ENCODE measurements at places on chromosomes 3 and 15.

- no peak for DNase-seq
These were observed 436.0 kb upstream of the TPM1 start for GRCh38 chr15:62606376-62607113.

GRCh38 chr15:81492331-81492968 is 118.4 kb upstream of the TMC3 start:
- DNase-seq = no peak

DNA sequence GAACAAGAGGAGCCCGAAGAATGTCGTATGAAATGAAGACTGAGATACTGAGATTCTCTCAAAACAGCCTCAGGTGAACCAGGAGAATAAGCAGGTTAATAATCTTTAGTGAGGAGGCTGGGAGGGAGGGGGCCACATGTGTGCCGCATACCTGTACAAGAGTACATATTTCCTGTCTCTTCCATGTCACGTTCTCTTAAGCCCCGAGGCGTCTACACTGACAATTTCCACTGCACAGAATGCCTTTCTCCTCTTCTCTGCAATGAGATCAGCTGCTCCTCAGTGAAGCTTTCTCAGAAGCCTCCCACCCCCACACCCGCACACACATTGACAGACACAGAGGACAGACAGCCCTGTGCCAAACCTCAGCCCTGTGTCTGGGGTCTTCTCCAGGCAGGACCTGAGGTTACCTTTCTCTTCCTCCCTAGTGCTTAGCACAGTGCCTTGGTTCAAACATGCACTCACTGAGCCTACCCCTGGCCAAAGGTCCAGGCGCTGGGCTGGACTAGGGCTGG is 55.4 kb downstream of the PDZRN3 start:
- DNase-seq = no peak

DNA sequence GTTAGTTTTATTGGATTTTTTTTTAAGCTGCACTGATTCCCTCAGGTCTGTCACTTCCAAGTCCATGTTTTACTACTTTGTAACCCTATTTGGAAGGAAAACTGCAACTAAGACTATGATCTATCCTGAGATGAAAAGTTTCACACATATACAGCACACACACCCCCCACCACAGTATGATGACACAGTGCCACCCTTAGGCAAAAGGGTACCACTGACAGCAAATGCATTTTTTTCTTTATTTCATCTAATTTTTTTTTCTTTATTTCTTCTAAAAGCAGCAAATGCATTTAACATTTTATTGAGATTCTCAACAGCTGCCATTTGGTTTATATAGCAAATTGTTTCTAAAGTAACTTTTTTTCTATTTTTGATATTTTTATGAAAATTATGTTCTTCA is 21.2 kb downstream of the NGRN start:
- DNase-seq = no peak

GRCh38 chr3:160544844-160545503 is 20.4 kb downstream of the KPNA4 start:
- no peak for DNase-seq

DNA sequence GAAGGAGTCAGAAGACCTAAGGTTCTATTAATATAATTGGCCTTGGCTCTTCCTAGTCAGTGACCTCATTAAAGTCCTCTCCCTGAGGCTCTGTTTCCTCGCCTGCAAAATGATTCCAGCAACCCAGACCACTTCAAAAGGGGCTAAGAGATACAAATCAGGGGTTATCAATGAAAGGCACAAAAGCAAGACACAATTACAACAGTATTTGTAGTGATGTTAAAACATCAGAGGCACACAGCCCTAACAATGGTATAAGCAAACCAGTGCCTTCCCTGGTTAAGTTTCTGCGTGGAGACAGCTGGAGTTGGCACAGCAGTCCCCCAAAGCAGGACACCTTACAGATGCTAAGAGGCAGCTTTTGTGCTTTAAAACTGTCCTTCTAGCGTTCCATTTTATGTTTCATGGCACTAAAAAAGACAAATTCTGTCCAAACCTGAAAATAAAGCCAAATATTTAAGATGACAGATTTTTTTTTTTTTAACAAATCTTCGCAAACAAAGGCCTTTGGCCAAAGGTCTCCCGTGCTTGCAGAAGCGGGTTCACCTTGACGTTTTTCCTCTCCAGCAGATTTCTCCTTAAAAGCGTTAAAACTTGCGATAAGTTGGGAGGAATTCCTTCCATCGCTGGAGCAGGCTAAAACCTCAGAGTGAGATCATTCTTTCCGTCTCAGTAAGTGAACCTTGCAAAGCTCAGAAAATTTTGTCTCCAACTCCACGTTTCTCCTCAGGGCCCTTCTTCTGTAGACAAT is 999 bp downstream of the ZNF280D start:
- DNase-seq = no peak

DNA sequence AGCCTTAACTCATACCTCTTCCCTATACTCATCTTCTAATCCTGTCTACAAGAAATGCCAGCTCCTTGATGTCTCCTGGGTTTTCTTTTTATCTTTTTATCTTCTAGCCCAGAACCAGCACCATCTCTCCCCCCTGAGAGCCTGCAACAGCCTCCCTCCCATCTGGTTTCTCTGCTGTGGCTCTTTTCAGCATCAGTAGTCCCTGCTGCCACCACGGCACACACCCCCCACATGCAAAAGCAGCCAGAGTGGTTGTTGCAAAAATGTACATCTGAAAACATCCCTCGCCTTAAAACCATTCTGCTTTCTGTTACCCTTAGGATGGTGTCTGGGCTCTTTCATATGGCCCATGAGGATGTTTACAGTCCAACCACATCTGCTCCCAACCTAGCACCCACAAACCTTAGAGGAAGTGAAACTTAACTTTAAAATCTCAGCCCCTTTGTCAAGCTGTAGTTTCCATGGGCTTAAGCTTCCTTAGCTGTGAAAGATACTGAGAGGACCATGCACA is 775 bp downstream of the TTC21A start:
- DNase-seq = no peak

DNA sequence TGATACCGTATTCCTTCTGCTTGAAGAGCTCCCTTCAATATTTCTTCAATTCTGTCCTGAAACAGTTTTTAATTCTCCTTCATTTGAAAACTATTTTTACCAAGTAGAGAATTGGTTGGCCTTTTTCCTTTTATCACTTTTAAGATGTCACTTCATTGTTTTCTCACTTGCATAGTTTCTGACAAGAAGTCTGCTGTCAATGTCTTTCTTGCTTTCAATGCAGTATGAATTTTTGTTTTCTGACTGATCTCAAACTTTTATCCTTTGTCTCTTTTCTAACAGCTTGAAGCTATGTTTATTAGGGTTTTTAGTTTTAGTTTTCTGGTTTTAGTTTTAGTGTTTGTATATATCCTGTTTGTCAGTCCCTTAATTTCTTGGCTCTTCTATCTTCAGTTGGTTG is 364.8 kb upstream of the TPRG1 start:
- no peak for DNase-seq

- no peak for DNase-seq
These were observed 193.4 kb downstream of the PDZRN3 start for GRCh38 chr3:73431183-73431900.

- peak; percentile 10 for DNase-seq
These were observed at the start of gene MITF for GRCh38 chr3:69739204-69740102. MITF (plus strand) TSS chr3:69739464; CDS start chr3:69739598, 134 bp downstream.

DNA sequence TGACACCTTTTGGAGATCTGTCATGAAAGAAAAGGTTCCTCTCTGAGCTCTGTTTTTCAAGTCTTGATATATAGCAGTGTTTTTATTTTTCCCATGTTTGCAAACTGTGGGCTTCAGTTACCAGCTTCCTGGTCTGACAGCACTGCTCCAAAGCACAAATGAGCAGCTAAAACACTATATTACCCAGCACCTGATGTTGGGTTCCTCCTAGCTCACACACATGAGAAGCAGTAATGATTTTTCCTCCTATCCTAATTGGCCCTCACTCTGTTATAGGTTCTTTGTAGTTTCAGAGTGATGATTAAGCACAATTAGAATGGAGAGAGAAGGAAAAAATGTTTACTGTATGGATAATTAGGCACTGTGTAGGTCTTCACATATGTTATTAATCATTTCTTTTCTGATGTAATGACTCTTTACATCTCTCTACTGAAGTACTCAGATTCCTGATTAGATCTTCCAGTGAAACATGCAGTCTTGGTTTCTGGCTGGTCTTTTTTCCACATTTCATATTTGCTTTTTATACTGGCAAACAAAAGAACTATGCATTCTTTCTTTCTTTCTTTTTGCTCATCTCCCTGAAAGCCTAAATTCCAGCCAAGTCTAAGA is 939.7 kb downstream of the NSUN3 start:
- DNase-seq = no peak

DNA sequence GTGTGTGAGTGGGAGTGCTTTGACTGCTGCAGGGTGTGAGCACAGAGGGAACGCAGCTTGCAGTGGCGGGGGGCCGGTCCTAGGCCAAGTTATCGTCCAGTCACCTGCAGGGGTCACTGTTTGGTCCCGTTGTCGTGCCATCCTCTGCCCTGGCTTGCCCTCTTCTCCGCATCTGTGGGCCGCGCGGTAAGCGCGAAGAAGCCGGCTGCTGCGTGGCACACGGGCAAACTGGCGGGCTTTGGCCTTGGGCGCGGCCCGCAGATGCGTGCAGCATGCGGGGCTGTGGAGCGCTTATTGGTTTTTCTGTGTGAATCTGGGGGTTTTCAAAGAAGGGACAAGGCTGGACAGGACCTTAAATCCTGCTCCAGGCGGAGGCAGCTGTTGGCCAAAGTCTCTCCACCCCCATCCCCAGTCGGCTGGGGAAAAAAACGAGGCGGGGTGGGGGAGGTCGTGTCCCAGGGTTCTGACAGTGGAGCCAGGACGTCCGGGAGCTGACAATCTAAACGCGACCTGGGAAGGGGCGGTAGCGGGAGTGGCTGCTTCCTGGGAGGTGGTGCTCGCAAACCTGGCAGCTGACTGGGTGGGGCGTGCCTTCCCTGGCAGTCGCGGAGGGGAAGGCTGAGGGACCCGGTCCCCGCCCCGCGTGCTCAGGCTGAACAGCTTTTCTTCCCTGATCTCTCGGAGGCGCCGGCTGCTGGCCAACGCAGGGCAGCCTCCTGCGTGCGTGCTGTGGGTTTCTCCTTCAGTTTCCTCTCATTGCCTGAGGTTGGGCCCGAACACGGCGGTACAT is 39.7 kb upstream of the VEPH1 start:
- DNase-seq = no peak

GRCh38 chr15:64166102-64166890 is 3.5 kb upstream of the PPIB start:
- DNase-seq = no peak

DNA sequence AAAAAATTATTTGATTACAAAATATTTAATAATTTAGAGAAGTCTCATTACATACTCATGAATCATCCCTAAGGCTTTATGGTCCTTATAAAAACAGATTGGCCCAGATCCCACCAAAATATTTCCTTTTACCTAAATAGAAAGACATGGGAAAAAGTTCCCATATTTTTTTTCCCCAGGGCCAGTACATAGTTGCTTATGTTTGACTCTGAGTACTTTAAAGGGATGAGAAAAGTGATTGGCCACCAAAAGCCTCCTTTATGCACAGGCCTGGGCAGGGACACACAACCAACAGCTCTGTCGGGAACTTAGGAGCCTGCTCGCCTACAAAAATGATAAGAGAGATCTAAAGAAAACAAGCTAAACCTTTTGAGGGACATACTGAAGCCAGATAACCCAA is 22.3 kb downstream of the KCNAB1 start:
- DNase-seq = no peak

GRCh38 chr15:60477916-60478565 is 901 bp downstream of the ICE2 start:
- DNase-seq = no peak

- DNase-seq = peak; percentile 95
These were observed 75.6 kb downstream of the BFSP2 start for GRCh38 chr3:133475245-133476010.

DNA sequence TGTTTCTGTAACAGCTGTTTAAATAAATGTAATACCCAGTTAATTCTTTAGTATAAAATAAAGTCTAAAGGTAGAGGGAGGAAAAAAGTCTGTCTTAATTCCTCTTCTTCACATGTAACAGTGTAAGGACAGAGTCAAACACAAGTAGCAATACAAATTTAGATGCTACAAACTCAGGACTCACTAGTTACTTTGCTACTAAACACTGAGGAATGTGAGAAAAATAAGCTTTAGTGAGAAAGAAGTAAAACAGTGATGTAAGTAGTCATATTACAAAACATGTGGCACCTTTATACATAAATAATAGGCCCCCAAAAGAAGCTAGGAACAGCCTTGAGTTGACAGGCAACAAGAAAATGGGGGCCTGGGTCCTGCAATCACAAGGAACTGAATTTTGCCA is 113.0 kb downstream of the TBC1D5 start:
- DNase-seq = no peak

DNA sequence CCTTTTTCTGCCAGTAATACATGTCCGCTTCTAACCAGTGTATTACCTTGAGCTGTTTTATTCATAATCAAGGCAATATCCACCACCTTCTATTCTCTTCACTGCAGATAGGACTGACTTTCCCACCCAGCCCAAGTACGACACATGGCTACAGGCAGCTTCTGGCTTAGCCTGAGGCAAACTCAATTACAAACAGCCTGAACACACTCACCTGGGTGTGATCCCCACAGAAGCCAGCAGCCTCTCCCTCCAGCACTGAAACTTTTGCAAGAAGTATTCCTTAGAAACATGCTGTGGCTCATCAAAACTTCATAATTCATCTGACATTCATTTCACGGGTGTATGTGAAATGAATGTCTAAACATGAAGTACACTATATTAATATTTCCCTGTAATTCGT is 13.5 kb upstream of the KCNMB3 start:
- no peak for DNase-seq

GRCh38 chr15:101501703-101502373 is 12.3 kb upstream of the PCSK6 start:
- DNase-seq = no peak

DNA sequence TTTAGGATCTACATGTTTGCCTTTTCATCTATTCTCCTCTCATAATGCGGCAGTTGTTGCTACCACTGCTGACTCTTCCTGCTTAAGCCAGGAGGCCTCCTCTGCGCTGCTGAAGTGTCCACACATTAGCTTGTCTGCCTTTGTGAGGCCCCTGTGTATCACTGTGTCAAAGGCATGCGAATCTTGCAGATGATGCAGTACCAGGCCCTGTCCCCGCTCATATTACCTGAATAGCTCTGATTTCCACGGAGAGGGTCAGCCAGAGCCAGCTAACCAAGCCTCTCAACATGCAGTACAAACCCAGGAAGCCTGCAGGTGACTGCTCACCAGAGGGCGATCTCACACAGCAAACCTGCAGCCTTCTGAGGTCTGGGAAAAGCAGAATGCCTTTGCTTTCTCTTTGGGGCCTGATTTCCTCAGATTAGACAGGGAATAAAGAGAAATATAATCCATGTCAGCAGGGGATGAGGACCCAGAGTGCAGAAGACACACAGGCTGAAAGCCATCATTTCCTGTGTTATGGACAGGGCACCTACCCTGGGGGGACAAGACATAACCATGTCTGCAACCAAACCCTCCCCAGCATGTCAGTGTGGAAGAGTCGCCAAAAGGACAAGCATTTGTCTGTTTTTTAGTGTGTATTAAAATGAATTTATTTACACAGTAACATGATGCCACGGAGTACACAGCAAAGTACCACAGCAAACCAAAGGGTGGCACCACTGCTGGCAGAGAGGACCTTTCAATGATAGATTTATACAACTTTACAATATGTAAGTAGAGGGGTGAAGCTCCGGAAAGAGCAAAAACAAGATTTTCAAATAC is 36.8 kb upstream of the TSPAN3 start:
- peak; percentile 28 for DNase-seq

GRCh38 chr3:100354850-100355249 is 20.3 kb downstream of the NIT2 start:
- DNase-seq = no peak
